ENCODE measurements at places on chromosomes 12 and 14.

DNA sequence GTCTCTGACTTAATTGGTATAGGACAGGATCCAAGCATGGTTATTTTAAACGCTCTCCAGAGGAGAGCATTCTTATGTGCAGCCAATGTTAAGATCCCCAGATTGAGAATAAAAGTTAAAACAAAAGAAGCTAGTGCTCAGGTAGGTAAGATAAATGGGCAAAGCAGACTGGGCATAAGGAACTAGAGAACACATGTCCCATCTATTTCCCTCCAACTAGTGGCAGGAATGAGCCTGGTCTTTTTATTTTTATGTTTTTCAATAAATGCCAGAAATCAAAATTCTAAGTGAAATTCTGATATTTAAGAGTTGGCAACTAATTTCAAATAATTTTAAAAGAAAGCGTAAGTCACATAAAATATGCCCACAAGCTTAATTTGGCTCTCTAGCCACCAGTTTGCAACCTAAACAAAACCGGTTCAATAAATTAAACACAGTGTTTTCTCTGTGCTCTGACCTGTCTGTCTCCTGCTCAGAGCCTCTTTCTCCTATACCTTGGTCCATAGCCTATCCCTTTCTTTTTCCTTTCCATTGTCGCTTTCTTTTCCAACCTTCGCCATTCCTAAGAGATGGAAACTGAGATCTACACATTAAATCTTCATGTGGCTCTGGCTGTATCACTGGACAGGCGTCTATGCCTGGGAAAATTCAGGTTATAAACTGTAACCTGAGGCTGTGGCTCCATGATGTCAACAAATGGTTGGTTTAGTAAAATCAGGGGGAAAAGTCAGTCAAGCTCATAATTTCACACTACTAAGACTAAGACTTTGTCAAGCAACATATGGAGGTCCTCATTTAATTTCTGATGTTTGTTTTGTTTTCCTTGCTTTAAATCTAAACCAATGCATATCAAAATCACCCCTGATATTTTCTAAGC is 5.5 kb downstream of the SLC38A1 start:
- no peak for DNase-seq

DNA sequence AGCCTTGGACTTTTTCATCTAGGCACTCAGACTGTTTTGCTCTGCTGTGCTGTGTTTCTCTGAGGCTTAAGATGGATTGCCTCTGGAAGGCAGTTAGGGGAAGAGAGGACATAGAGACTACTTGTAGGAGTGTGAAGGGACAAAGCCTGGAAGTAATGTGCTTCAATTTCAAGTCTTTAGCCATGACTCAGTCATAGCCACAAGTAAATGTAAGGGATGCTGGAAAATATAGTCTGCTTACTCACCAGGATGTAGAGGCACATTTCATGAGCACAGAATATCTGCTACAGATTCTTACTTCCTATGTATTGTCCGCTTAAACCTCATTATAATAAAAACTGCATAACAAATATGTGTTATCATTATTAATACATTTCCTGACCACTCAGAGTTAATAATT is 794.3 kb upstream of the NOVA1 start:
- DNase-seq: no peak

- peak; percentile 49 for DNase-seq
These were observed 28.6 kb upstream of the HSP90B1 start for GRCh38 chr12:103901518-103902173.

- DNase-seq: no peak
These were observed 13.0 kb downstream of the CIPC start for GRCh38 chr14:77111021-77111420.

DNA sequence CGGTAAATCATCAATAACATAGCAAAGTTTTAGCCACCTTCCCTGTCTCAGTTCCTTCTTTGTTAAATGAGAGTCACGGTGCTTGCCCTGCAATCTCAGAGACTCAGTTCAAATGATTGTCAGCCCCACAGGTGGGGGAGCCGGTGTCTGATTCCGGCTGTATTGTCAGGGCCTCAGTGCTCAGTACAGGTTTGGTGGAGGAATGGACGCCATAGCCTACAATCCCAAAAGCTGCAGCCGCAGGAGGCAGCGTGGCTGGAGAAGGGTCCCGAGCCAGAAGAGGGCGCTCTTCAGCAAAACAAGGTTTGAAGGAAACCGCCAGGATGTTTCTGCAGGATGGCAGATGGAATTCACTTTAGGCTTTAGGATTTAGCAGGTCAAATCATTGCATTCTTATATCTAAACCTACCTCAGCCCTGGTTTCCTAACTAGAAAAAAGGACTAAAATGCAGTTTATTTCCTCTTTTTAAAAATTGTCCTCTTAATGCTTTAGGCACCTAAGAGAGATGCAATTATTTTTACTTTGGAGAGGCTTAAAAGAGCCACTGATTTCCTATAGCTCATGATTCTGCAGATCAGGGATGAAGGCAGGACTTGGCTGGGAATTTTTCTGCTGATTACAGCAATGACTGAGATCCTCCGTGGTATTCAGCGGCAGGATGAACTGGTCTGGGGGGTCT is 29.2 kb downstream of the FOS start:
- peak; percentile 45 for DNase-seq

GRCh38 chr12:29552994-29553748 is 55.7 kb upstream of the OVCH1 start:
- no peak for DNase-seq

Data from activated effector memory CD4-positive, alpha-beta T cell treated with Interleukin-2 at 50 U/mL for 16 hours (primary cell).